ENCODE measurements at places on chromosomes 12 and 14.

DNA sequence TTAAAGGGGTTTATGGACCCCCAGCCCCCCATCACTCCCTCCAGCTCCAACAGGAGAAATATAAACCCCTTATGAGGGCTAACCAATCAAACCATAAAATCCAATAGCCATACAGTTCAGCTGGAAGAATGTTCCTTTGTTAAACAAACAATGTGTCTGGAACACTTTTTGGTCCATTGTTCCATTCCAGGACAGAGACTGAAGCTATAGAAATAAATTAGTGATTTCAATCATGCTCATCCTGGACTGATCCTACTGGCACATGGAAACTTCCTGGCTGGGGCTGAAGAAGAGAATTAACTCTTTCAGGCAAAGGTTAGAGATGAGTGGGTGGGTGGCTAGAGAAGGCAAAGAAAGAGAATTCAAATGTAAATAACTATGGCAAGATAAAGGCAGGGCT, 63.4 kb downstream of the ANO2 start:
- H3K36me3 ChIP-seq: peaks cover 4% of the 10 kb centered on the region
- H3K27ac ChIP-seq: no peak overlapping the region
- no peaks in the 10 kb centered on the region for H3K4me1 ChIP-seq
- no peak overlapping the region for H3K4me3 ChIP-seq
- H3K27me3 ChIP-seq: no peaks in the 10 kb centered on the region
- no peak for DNase-seq

- peak; percentile 21 for DNase-seq
- no peak overlapping the region for H3K27ac ChIP-seq
- H3K4me3 ChIP-seq: no peak overlapping the region
- no peaks in the 10 kb centered on the region for H3K27me3 ChIP-seq
- no peaks in the 10 kb centered on the region for H3K36me3 ChIP-seq
- peaks cover 3% of the 10 kb centered on the region for H3K4me1 ChIP-seq
These were observed 27.3 kb downstream of the TTC5 start for GRCh38 chr14:20278414-20278813.

DNA sequence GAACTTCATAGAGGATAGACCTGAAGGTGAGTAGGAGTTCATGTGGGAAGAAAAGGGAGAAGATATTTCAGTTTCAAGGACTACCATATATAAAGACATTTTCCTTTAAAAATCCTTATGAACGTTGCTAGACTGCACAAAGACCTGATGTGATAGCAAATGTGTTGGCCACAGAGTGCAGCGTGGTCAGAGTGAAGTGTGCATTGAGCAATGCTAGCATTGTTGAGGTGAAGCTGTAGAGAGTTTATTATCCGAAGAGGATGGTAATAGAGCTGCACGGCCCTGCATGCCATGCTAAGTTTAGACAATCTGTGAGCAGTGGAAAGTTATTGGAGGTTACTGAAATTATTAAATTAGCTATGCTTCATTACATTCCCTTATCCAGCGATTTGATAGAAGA, 413.0 kb downstream of the CCDC91 start:
- H3K27me3 ChIP-seq: no peaks in the 10 kb centered on the region
- no peak overlapping the region for H3K27ac ChIP-seq
- no peaks in the 10 kb centered on the region for H3K4me1 ChIP-seq
- H3K4me3 ChIP-seq: no peak overlapping the region
- H3K36me3 ChIP-seq: no peaks in the 10 kb centered on the region

DNA sequence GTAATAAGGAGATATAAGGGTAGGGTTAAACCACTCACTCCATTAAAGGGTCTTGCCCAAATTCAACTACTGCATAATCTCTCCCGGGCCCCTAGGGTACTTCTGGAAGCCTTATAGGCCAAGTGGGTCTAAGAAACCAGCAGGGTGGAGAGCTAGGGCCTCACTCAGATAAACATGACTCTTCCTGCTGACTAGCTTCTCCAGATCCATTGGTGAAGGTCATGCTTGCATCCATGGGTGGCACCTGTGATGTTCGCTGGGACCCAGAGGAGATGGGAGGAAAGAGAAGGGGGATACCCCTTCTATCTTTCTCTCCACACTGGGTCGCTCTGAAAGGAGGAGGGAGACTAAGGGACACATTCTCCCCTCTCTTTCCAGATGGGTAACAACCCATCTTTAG, 36.1 kb upstream of the HIGD1C start:
- no peak overlapping the region for H3K27ac ChIP-seq
- no peak for DNase-seq
- H3K4me3 ChIP-seq: no peak overlapping the region
- no peaks in the 10 kb centered on the region for H3K4me1 ChIP-seq
- H3K27me3 ChIP-seq: no peaks in the 10 kb centered on the region

- no peak overlapping the region for H3K27ac ChIP-seq
- H3K27me3 ChIP-seq: peaks cover 49% of the 10 kb centered on the region
- DNase-seq: no peak
These were observed 12.7 kb upstream of the GPATCH2L start for GRCh38 chr14:76138758-76139723.

DNA sequence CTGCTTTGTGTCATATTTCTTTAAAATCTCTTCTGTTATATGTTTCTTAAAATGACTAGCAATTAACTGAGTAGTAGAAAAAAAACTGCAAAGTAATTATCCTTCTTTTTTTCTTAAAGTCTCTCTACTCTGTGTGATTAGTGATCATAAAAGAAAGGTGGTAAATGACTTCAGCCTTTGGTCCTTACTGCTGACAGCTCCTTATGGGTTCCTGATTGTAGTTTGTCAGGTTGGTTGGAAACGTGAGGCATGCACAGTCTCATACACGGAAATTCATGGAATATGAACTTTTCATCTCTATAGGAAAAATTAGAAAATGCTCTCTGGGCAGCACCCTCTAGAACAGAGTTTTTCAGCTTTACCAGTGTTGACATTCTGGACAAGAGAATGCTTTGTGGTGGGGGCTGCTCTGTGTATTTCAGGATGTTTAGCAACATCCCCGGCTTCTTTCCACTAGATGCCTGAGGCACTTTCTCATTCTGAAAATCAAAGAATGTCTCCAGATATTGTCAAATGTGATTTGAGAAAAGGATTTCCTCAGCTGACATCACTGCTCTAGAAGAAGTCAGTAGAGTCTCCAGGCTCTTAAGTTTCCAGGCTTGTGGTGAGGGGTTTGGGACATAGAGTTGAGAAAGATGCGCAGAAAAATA, 121.0 kb downstream of the PIK3C2G start:
- H3K4me3 ChIP-seq: no peak overlapping the region
- H3K27ac ChIP-seq: no peak overlapping the region
- DNase-seq: no peak
- H3K27me3 ChIP-seq: no peaks in the 10 kb centered on the region
- no peaks in the 10 kb centered on the region for H3K36me3 ChIP-seq
- H3K4me1 ChIP-seq: no peaks in the 10 kb centered on the region

- no peak for DNase-seq
- no peaks in the 10 kb centered on the region for H3K27me3 ChIP-seq
- H3K27ac ChIP-seq: no peak overlapping the region
- H3K36me3 ChIP-seq: no peaks in the 10 kb centered on the region
- H3K4me3 ChIP-seq: no peak overlapping the region
These were observed 88.7 kb downstream of the BCL11B start for GRCh38 chr14:99183311-99183710.

GRCh38 chr12:101172316-101172715, 37.7 kb downstream of the SLC5A8 start:
- no peak overlapping the region for H3K27ac ChIP-seq
- H3K4me1 ChIP-seq: no peaks in the 10 kb centered on the region
- no peaks in the 10 kb centered on the region for H3K36me3 ChIP-seq
- no peak for DNase-seq

- H3K27me3 ChIP-seq: no peaks in the 10 kb centered on the region
- no peaks in the 10 kb centered on the region for H3K4me1 ChIP-seq
- peak; percentile 58 for DNase-seq
- H3K27ac ChIP-seq: no peak overlapping the region
- H3K36me3 ChIP-seq: no peaks in the 10 kb centered on the region
- H3K4me3 ChIP-seq: no peak overlapping the region
These were observed 76.5 kb upstream of the AMIGO2 start for GRCh38 chr12:47156167-47156736.

- peak; percentile 8 for DNase-seq
- H3K27ac ChIP-seq: no peak overlapping the region
- H3K4me1 ChIP-seq: no peaks in the 10 kb centered on the region
- H3K36me3 ChIP-seq: no peaks in the 10 kb centered on the region
- H3K4me3 ChIP-seq: no peak overlapping the region
These were observed 191.5 kb upstream of the NOS1 start for GRCh38 chr12:117552971-117553370.
